ENCODE measurements at places on chromosomes 1 and 21.

GRCh38 chr1:159120317-159120716 lies 43.8 kb upstream of the AIM2 start:
- DNase-seq: no peak

GRCh38 chr1:54276617-54277450 lies 76.9 kb downstream of the MRPL37 start:
- no peak for DNase-seq

- no peak for DNase-seq
Observed at GRCh38 chr1:221800831-221801230, 58.9 kb upstream of the DUSP10 start.

GRCh38 chr1:202034683-202035462 lies 24.5 kb downstream of the ELF3 start:
- no peak for DNase-seq

- no peak for DNase-seq
Observed at GRCh38 chr1:162823231-162823630, 32.7 kb downstream of the HSD17B7 start.

DNA sequence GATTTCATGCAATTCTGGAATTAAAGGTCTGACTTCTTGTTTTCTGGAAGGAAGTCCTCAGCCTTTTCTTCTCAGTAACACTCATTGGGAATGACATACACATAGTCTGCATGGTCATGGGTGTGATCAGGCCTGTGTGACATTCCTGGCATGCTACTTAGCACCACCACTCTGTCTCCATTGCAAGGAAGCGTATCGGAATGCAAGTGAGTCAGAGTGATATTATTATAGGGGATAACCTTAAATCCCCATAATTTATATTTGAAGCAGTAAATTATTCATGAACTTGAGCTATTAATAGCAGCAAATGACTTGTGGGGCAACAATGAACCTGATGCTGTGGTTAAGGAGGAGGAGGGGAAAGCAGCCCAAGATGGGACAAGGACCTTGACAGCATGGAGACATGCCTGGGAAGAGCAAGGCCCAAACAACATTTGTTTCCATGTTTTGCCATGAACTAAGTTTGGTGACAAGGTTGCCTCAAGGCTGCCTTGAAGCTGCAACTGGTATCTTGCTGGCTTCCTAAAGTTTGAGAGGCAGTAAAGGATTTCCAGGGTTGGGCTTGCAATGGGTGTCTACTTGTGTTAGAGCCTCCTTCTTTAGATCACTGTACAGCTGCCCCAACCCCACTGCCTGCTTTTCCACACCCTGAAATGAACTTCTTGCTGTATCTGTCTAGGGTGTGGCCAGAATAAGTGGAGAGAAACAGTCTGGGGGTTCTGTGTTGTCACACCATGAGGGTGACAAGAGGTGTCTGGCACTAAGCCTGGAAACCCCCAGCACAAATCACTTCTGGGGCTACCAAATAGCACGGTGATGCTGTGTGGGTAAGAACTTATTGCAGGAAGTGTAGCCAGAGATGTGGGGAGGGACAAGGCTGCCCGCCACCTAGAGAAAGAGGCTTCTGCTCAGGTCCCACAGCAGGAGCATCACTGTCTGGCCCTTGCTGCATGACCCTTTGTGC lies 4.6 kb downstream of the MAB21L3 start:
- DNase-seq: no peak

- no peak for DNase-seq
Observed at GRCh38 chr1:53214376-53214940, 6.0 kb downstream of the CZIB start.

- no peak for DNase-seq
Observed at GRCh38 chr1:73411479-73411878, 786.5 kb downstream of the LRRIQ3 start.

DNA sequence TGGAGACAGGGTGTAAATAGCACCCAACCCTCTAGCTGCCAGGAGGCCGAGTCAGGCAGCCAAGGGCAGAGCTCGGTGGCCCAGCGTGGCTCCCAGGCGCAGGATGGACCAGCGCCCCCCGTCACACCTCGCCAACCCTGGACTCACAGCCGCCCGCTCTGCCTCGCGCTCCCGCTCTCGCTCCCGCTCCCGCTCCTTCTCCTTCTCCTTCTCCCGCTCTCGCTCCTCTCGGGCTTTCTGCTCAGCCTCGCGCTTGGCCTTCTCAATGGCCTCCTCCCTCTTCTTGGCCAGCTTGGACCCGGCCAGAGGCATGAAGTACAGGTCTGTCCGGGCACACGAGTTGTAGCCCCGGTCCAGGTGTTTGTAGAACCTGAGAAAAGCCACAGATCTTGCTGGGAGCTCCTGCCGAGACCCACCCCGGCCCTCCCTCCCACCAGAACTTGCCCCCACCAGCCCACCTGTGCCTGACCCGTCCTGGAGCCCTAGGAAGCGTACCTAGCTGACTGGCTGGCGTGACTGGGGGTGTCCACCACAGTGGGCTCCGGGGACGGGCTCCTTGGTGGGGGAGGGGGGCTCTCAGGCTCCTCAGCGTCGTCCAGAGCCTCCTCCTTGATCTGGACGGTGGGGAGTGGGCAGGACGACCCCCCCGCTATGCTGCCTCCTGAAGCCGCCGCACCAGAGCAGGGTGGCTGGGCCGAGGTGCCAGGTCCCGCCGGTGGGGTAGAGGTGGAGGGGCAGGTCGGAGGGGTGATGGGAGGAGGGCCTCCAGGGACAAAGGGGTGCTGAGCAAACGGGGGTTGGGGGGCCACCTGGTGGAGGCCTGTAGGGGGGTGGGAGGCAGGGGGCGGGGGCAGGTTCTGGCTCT lies 41.9 kb downstream of the SLC45A1 start:
- DNase-seq: no peak

- no peak for DNase-seq
Observed at GRCh38 chr1:44661781-44662682, 12.2 kb downstream of the TMEM53 start.

All from stimulated activated CD4-positive, alpha-beta T cell treated with anti-CD3 and anti-CD28 coated beads, Interleukin-4, amount 100 ng/mL, for 4 hours (primary cell).